Esophagus squamous epithelium (tissue), 5 donors: ENCODE measurements at places on chromosomes 7 and 10. TPM values are rescaled to one million over a fixed set of nuclear protein-coding genes. Genes with fewer than 3 reads are reported as not detected.

- H3K4me3 ChIP-seq = no peak overlapping the region
- H3K4me1 ChIP-seq = peaks cover 12% of the 10 kb centered on the region
- H3K36me3 ChIP-seq = no peaks in the 10 kb centered on the region
- DNase-seq = no peak
- no peaks in the 10 kb centered on the region for H3K27me3 ChIP-seq
These were observed 157.0 kb upstream of the AGR3 start for GRCh38 chr7:17038783-17039170.

DNA sequence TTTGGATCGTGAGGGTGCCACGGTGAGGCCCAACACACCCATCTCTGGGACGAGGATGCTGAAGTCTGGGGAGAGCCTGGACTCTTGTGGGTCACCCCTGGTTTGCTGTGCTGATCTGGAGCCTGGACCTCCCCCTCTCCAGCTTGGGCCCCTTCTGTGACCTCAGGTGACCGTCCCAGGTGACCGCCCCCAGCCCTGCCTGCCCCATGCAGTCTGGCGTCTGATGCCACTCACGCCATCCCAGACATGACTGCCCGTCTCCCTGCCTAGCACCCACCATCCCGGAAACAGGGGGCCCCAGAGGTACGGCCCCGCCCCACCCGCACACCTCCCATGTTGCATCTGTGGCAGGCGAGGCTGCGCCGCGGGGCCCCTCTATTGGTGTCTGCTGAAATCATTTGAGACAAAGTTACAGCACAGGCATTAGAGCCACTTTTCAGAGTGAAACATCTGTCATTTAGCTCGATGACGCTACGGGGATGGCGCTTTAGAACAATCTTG, 21.1 kb downstream of the UNCX start:
- H3K36me3 ChIP-seq = no peaks in the 10 kb centered on the region
- no peak overlapping the region for H3K4me3 ChIP-seq
- DNase-seq = no peak
- no peak overlapping the region for H3K27ac ChIP-seq

GRCh38 chr7:39453743-39454355, 112.4 kb upstream of the YAE1 start:
- H3K4me1 ChIP-seq = no peaks in the 10 kb centered on the region
- no peak overlapping the region for H3K27ac ChIP-seq
- peaks cover 5% of the 10 kb centered on the region for H3K27me3 ChIP-seq
- DNase-seq = no peak

- DNase-seq = no peak
- H3K36me3 ChIP-seq = no peaks in the 10 kb centered on the region
- no peaks in the 10 kb centered on the region for H3K27me3 ChIP-seq
- no peaks in the 10 kb centered on the region for H3K4me1 ChIP-seq
These were observed 732.7 kb upstream of the AUTS2 start for GRCh38 chr7:68865351-68866199.

GRCh38 chr10:48616436-48616835, 11.6 kb upstream of the ARHGAP22 start:
- H3K27ac ChIP-seq = no peak overlapping the region
- no peaks in the 10 kb centered on the region for H3K36me3 ChIP-seq
- DNase-seq = no peak

GRCh38 chr7:83921941-83922607, 272.5 kb downstream of the SEMA3A start:
- no peaks in the 10 kb centered on the region for H3K4me1 ChIP-seq
- H3K27me3 ChIP-seq = no peaks in the 10 kb centered on the region
- H3K27ac ChIP-seq = no peak overlapping the region
- no peak overlapping the region for H3K4me3 ChIP-seq
- DNase-seq = no peak
- no peaks in the 10 kb centered on the region for H3K36me3 ChIP-seq

DNA sequence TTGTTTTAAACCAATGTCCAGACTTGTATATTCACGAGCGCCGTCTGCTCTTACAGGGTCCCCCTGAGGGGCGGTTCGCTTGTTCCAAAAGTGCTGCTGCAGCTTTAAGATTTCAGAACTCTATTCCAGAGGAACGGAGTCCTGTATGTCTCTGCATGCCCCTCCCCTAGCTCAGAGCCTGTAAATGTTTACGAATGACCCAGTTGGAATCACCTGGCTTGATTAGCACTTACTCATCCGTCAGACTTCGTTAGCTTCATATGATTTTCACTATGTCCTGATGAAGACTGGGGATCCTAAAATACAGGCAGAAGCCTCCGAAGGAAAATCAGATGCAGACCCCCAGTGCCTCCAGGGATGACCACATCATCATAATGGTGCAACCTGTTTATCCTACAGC, 4.5 kb upstream of the CHST15 start:
- H3K27ac ChIP-seq = no peak overlapping the region
- no peaks in the 10 kb centered on the region for H3K36me3 ChIP-seq
- H3K27me3 ChIP-seq = no peaks in the 10 kb centered on the region
- peaks cover 43% of the 10 kb centered on the region for H3K4me1 ChIP-seq
- no peak for DNase-seq

DNA sequence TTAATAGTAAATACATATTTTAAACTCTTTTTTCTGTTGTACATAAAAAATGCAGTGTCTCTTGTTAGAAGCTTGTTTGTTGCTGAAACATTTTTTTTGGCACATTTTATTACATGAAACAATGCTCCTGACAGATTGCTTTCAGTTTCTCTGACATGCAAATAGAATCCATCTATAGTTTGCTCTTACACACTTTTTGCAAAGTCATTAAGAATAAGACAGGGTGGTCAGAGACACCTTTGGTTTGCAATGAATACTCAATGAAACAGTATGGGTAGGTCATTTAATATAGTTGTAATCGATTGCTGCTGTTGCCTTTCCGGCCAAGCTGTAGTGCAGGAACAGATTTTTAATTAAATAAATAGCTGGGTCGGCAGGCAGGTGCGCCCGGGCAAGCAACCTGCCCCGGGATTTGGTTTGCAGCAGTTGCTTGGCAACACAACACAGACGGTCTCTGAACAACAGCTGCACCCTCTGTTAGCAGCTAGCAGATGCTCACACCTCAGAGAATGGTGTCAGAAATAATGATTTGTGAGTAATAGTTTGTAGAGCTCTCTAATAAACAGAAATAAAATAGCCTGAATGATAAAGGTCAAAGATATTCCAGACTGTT, 115.7 kb upstream of the CACNA2D1 start:
- DNase-seq = no peak
- H3K4me3 ChIP-seq = no peak overlapping the region
- H3K4me1 ChIP-seq = no peaks in the 10 kb centered on the region
- H3K27me3 ChIP-seq = no peaks in the 10 kb centered on the region
- H3K27ac ChIP-seq = no peak overlapping the region

CNNM1 gene
- 2.7 TPM for total RNA-seq

PSAP gene
- total RNA-seq = 623 TPM

PON1 gene
- total RNA-seq = not detected

ANLN gene
- 31.9 TPM for total RNA-seq
